ENCODE measurements at places on chromosomes 1 and 21. TPM values are rescaled to one million over a fixed set of nuclear protein-coding genes. Genes with fewer than 3 reads are reported as not detected.

STUM gene
- not detected for total RNA-seq

CD84 gene
- total RNA-seq, result not detected

FNDC5 gene
- total RNA-seq, result 1.0 TPM

- DNase-seq, result no peak
Measured at GRCh38 chr1:11342621-11343032, 69.6 kb downstream of the UBIAD1 start.

GRCh38 chr1:171470726-171471125 is 14.6 kb upstream of the PRRC2C start:
- DNase-seq, result no peak

DNA sequence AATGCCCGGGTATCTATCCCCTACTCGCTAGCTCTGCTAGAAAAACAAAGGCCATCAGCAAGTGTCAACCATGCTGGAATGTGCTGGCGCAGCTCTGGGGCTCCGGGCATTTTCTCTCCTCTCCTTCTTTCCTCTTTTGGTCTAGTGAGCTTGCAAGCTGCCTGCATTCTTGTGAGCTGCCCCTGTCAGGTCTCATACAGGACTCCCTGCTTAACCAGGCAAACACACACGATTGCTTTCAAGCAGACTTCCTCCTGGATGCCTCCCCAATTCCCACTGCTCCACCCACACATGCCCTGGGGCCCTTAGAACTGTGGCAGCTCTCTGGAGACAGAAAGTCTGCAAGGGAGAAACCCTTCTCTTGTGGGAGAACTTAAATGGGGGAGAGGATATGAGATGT is 35.7 kb upstream of the SUCO start:
- no peak for DNase-seq

GRCh38 chr1:35558374-35559316 is 1.0 kb downstream of the NCDN start:
- DNase-seq, result no peak

Data from fibroblast of lung (primary cell).